CD4-positive, alpha-beta T cell treated with Interleukin-17A for 4 hours (primary cell): ENCODE measurements at places on chromosomes 12 and 14.

GRCh38 chr12:26938701-26939062 is 412 bp downstream of the FGFR1OP2 start:
- DNase-seq, result peak; percentile 33

DNA sequence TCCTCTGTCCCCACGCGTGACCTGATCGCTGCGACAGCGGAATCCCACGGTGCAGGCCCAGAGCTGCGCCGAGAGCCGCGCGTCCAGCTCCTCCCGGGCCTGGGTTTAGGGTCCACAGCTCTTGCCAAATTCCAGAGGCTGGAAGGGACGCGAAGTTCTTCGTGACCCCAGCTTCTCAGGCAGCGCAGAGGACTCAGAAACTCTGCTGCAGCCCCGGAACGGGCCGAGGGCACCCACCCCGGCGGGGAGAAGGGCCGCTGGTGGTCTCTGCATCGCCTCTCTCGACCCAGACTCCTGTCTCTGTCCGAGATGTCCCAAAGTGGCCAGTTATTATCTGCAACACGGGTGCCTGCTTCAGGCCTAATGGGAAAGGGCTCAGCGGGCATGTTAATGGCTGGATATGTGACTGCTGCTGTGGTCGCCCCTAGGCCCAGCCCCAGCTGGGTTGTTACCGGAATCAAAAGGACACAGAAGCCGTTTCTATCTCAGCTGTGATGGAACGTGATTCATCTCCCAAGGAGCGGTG is 236.4 kb downstream of the VRK1 start:
- no peak for DNase-seq

- no peak for DNase-seq
These were observed 24.9 kb downstream of the FOXN3 start for GRCh38 chr14:89392181-89392580.

DNA sequence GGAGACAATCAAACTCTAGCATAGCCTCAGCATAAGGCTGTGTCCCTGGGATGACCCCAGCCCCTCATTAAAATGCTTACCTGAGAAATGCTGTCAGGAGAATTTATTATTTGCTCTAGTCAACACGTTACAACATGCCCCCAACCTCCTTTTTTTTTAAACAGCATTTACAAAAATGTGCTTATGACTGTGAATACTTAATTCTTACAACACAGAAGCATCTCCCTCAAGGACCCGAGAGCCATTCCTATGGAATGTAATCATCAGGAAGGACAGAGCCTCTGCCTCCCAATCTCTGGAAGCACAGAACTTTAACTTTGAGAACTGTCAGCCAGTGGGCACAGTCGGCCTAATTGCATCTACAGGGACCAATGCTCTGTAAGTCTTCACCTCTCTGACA is 136.6 kb upstream of the OVCH1 start:
- no peak for DNase-seq

DNA sequence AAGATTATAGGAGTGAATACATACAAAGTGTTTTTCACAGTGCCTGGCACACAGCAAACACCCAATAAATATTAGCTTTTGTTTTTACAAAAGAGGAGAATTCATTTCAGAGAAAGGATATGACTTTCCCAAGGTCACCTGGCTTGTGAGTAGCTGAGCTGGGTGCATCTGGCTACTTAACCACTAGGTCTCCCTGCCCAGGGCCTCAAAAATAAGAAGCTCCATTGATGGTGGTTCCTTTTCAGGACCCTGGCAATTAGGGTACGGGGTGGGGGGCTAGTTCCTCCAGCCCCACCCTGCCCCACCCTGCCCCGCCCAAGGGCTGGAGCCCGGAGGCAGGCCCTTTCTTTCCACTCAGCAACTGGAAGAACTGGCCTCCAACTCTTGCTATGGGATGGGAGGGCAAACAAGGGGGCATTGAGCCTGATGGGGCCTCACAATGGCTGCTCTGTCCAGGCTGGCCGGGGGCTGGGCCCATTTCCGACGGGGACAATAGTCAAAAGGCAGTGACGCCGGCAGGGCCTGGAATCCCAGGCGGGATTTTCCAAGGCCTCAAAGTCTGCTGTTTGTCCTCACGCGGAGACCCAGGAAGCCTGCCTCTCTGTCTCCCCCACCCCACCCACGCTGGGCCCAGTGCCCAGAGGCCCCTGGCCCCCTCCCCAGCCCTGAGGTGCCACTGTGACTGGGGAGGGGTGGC is 8.2 kb upstream of the ATG101 start:
- no peak for DNase-seq

DNA sequence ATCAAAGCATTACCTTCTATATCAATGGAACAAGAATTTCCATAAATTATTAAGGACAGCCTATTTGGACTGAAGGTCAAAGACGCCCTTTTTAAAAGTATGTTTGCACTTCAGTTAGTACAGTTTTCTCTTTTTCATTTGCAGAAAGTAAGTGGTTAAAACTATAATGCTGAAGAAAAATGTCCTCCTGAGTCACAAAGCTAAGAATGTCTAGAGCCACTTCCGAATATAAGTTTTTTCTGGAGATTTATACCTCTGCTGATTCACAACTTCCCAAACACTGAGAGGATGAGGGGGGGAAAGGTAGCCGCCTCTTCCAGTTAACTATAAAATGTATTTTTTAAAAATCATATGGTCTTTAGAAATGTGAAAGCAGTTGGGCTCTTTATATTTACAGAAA is 84.9 kb downstream of the DUSP6 start:
- no peak for DNase-seq

GRCh38 chr12:56900583-56900982 is 33.6 kb downstream of the SDR9C7 start:
- no peak for DNase-seq

- no peak for DNase-seq
These were observed 15.1 kb downstream of the GTF2A1 start for GRCh38 chr14:81205639-81206038.

DNA sequence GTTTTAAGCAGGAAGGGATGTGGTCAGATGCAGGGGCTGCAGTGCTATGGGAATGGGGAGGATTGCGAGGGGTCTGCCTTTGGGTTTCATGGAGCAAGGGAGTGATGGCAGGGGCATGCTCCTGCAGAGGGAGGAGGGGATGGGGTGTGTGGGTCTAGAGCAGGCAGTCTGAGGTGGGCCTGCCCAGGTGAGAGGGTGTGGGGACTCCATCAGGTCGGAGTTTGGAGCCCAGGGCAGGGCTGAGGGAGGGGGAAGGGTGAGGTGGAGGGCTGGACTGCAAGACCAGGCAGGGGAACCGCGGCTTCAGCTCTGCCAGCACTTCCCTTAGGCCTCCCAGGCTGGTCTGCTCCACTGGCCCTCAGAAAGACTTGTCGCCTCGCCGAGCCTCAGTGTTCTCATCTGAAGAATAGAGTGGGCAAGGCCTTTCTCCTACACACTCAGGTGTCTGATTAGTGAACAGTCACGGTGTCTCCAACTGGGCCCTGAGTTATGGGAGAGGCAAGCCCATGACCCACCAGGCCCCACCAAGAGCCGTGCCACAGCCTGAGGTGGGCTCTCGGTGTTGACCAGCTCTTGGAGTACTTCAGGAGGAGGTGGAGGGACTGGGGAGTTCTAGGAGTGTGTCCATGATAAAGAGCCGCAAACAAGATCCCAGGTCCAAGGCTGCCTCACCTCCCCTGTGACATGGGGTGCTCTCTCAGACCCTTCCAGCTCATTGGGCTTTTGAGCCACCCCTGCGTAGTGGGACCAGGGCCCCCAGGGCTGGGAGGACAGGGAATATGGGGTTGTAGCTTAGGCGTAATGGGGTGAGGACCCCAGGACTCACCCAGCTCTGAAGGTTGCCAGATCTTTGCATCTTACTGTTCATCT is 20.1 kb upstream of the KRT80 start:
- no peak for DNase-seq

GRCh38 chr12:54404061-54405004 is 14.7 kb downstream of the ITGA5 start:
- DNase-seq, result peak; percentile 75

DNA sequence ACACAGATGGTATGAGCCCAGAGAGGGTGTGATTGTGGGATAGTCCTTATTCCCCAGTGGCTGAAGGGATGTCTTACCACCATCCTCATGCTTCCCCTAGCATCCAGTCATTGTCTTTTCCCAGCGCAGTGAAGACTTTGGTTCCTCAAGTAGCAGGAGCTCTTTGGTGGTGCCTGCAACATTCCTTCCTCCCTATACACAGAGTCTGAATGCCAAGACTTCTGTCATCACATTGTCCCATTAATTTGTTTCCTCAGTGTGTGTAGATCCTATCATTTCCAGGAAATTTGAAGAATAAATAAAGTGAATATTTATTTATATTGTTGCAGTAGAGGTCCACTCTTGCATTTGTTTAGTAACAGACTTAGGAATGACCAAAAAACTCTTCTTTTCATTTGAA is 147.2 kb downstream of the DACT1 start:
- DNase-seq, result no peak

DNA sequence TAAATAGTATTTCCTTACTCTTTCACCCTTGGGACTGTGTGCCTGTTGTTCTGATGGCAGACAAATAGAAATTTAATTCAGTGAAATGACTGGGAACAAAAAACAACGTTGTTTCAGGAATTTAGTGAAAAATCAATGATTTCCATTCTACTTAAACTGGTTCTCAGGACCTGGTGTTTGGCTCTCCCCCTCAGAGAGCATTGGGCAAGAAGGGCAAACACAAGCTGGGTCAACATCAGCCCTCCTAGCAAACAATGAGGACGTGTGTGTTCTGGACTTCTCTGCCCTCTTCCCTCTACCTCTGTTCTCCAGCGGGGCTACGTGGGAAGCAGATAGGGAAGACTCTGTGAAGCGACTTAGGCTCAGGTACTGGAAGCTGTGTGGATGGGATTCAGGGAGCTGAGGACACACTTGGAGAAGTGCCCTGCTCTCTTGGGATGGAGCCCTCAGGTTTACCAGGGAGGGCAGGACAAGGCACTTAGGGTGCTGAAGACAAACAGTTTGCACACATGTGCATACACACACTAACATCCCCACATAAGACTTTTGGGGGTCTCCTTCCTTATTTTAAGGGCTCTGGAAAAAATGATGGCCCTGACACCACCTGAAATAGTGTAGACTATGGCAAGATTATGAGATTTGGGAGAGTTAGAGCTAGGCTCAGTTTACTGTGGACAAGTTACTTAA is 7.6 kb upstream of the SERPINA1 start:
- DNase-seq, result no peak

GRCh38 chr12:131122631-131123030 is 168.9 kb downstream of the ADGRD1 start:
- DNase-seq, result no peak

DNA sequence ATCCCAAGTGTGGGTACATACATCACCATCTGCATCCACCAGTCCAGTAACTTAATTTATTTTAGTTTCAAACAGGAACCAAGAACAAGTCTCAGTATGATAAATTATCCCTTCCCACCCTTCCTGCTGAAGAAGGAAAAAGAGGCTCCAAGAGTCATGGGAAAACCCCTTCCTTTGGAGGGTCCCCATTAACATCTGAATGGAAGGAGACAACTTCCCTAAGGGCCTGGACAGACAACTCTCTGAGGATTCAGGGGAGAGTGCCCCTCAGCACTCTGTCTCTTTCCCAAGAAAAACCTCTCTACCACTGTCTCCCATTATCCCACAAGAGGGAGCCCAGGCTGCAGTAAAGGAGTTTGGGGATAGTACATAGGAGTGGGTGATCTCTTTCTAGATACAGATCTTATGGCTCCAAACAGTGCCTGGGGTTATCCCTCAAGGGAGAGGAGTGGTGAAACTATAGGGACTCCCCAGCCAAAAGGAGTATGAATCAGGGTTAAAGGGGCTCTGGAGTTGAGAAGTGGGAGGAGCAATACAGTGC is 6.2 kb downstream of the WNT10B start:
- DNase-seq, result no peak

GRCh38 chr14:93538413-93538812 is 107.7 kb downstream of the UNC79 start:
- no peak for DNase-seq

DNA sequence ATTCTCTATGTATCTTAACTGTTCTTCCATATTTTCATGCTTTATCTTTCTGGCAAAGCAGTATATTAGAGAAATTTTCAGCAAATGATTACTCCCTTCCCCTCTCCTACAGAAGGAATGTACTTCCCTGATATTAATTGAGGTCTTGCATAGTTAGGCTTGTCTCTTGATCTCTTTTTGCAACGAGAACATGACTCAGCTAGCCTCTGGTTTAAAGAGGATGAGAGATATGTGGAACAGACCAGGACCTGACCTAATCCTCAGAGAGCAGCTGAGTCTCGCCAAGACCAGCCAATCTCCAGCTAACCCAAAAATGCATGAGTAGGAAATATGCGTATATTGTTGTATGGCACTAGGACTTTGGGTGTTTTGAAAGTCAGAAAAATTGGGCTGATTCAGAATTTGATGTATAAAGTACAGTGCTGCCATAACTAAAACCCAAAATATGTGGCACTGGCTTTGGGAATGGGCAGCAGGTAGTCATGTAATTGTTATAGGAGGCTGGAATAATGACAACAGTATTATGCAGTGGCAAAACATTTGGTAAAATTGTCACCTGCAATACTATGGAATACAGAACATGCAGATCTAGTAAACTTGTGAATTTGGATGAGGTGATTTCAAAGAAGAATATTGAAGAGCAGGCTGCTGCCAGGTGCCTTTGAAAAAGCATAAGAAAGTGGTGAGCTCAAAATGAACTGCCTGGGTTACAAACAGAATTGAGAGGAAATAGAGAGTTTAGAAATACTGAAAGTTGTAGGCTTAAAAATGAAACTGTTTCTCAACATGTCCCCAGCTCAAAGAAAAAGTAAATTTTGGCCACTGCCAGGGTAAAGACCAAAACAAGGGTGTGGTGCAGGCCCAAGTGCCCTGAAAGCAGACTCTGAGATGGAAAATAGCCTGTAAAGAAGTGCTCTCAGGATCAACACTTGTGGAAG is 9.3 kb upstream of the USP15 start:
- no peak for DNase-seq

GRCh38 chr12:8665759-8666158 is 3.1 kb upstream of the MFAP5 start:
- no peak for DNase-seq

DNA sequence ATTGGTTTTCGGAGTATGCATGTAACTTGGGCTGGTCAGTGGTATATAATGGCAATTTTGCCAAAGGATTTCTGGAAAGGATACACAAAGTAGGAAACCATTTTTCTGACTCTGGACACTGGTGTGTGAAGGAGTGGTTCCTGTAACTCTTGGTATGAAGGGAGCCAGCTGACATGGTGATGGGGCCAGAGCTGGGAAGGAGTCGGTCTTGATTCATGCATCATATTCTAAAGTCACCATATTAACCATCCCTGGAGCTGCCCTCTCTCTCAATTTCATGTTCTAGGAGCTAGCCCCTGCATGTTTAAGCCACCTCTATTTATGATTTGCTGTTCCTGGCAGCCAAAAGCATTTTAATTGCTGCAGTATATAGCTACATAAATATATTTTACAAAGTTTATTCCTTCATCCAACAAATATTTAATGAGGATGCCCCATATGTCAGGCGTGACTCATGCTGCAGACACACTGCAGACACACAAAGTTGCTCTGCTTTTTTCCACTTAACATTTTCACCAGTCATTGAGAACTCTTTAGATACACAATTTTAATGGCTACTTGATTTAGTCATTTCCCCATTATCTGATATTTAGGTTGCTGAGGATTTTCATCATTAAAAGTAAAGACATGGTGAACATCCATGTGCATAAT is 78.7 kb upstream of the PSMC1 start:
- no peak for DNase-seq
